Renal cortical epithelial cell (primary cell): ENCODE measurements at places on chromosomes 1 and 21. TPM values are rescaled to one million over a fixed set of nuclear protein-coding genes. Genes with fewer than 3 reads are reported as not detected.
A peak's percentile ranks its signal among the peaks of the same experiment; 100 is the strongest.

GRCh38 chr1:167455786-167456446 lies 62.4 kb downstream of the CD247 start:
- no peak for DNase-seq

PTPN7 gene
- not detected in 2 replicates for total RNA-seq

DNA sequence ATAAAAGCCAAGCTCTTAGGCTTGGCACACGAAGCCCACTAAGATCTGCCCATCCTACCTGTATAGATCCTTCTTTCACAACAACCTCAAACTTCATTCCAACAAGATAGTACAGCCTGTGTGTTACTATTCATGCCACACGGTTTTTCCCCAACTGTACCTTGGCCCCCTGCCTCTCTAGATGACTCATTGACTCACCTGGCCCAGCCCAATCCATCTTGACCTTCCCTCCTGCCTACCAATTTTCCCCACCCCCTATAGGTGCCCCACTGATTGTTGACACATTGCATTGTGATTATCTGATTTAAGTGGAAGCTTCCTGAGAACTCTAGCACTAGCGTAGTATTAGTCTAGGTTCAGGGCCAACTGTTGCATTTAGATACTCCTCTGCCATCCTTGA lies 2.0 kb upstream of the CD101 start:
- no peak for DNase-seq

DNA sequence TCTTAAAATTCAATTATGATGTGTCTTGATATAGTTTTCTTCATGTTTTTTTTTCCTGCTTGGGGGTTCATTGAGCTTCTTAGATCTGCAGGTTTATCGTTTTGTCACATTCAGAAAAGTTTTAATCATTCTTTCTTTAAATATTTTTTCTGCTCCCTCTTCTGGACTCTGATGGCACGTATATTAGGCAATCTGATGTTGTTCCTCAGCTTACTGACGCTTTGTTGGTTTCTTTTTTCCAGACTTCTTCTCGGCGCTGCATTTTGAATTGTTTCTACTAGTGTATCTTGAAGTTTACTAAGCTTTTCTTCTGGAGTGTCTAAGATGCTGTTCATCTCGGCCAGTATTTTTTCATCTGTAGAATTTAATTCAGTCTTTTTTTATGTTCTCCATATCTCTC lies 44.8 kb upstream of the FMOD start:
- no peak for DNase-seq

LHX8 gene
- not detected in 2 replicates for total RNA-seq

LEMD1 gene
- total RNA-seq: 0.70 and 4.0 TPM in 2 replicates

SYDE2 gene
- total RNA-seq: 6.4 and 9.7 TPM in 2 replicates

DNA sequence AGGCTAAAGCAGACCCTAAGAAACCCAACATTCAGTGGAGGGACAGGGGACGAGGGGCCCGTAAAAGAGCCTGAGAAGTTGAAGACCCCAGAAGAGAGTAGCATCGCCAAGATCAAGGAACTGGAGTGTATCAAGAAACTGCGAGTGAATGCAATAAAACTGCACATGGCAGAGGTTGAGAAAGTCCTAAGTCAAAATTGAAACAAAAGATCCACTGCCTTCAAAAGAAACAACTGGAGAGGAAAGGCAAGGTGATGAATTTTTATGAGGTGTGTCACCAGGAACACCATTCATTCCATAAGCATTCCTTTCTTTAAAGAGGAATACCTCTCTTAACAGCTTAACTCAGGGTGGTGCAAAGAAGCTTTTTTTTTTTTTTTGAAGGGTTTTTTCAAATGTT lies 38.3 kb upstream of the ADORA3 start:
- peak; percentile 93 for DNase-seq

TTC13 gene
- total RNA-seq: 11.5 and 12.2 TPM in 2 replicates

DNA sequence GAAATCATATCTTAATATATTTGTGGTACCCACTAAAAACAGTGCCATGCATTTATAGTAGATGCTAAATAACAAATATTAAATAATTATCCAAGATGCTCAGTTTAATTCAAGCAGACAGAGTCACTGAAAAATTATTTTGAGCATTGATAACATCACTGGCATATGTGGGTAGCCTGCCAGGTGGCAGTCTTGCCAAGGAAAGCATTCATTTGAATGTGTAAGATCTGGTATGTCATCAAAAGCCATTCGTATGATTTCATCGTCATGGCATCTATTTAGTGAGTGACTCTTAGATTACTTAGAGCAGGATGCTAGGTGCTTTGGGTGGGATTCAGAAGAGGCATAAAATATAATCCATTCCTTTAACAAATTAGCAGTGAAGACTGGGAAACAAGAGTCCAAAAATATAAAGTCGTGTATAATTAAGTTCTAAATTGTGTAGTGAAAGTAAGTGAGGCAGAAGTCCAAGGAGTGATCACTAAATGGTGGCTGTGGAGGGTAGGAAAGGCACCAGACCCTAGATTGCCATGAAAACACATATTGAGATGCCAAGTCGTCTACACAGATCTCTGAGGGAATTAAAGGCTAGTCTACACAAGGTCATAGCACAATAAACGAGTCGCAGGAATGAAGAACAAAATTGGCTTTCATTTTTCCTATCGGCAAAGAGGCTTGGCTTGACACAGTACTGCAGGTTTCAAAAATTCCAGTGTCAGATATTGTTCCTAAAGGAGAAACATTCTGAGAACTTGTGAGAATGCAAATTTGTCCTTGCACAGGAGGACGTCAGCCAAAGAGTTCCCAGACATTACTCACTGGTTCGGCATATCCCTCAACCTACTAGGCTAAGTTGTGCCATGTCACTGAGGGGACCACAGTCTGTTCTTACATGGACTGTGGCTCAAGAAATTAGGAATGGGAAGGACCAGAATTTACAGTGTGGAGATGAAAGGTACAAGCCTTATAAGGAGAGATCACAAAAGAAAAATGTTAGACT lies 130.8 kb downstream of the LYPLAL1 start:
- DNase-seq: peak; percentile 56

- DNase-seq: no peak
These were observed 4.4 kb downstream of the S100A8 start for GRCh38 chr1:153386500-153386901.

DNA sequence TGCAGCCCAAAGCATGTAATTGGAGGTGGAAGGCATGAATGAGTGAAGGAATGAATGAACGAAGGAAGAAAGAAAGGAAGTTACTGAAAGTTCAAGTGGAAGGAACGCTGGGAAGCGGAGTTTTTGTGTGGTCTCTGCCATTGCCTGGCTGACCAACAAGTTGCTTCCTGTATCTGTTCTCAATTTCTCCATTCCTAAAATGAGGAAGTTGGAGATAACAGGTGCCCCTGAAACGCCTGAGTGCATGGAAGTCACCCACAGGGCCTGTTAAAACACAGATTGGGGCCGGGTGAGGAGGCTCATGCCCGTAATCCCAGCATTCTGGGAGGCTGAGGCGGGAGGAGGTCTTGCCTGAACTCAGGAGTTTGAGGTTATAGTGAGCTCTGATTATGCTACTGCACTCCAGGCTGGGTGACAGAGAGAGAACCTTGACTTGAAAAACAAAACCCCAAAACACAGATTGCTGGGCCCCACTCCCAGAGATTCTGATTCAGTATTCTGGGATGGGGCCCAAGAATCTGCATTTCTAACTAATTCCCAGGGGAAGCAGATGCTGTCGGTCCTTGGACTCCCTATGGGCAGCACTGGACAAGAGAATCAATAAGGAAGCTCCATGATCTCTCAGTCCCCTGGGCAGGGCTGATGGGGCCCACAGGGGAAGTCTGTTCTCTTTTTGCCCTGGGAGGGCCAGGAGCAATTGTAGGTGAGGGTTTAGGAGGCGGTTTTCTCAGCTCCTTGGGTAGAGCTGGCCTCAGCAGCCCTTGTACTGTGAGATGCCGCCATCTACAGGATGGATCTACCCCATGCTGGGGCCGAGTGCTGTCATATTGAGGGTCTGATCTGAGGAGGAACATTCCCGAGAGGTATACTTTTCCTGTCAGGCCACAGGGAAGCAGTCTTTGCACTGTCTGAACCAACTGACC lies 3.3 kb upstream of the CNR2 start:
- DNase-seq: peak; percentile 72

DNA sequence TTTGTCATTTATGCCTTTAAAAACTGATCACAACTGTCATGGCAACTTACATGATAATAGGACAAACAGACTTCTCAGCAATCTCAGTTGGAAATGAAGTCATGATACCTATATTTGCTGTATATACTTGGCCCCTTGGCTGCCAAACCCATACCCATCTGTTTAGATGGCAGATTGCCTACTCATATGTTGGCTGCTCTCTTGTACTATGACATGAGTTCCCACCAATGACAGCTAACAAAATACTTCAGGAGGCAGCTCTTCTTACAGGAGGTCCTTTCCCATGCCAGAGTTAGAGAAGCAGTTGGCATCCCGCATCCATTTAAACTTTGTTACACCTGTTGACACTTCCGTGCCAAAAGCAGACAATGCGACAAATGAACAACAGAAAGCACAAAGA lies 603.1 kb upstream of the ADGRL2 start:
- DNase-seq: no peak

DNA sequence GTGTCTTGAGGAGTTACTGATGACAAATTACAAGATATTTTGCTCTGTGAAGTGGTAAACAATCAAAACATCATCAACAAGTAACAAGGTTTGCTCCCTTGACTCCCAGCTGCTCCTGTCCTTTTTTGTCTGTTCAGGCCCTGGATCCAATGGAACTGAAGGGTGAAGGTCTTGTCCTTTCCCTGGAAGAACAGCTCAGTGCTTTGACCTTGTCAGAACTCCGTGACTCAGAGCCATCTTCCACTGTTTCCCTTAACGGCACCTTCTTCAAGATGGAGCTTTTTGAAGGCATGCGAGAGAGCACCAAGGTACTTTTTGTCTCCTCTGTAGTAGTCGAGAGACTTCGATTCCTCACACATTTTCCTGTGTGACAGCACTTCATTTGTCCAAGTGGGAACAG lies 29.0 kb downstream of the TRIM45 start:
- DNase-seq: no peak

MASP2 gene
- total RNA-seq: 0.35 TPM in 1 of 2 replicates, not detected in the other

DNA sequence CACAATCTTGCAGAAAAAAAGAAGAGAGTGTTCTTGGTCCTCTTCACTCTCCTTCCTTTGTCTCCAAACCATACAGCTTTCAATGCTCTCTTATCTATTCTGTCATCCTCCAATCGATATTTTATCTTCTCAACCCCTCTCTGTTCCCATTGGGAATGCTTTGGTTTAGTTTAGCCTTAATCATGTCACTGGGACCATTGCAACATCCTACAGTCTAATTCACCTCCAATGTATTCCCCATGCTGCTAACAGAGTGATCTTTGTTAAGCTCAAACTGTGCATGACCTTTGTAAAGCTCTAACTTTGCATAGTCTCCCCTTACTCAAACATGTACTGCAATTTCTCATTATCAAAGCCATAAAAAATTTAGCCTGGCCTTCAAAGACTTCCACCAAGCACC lies 2.9 kb downstream of the MPL start:
- DNase-seq: no peak

GRCh38 chr1:59225594-59226316 lies 71.1 kb upstream of the FGGY start:
- no peak for DNase-seq

DNA sequence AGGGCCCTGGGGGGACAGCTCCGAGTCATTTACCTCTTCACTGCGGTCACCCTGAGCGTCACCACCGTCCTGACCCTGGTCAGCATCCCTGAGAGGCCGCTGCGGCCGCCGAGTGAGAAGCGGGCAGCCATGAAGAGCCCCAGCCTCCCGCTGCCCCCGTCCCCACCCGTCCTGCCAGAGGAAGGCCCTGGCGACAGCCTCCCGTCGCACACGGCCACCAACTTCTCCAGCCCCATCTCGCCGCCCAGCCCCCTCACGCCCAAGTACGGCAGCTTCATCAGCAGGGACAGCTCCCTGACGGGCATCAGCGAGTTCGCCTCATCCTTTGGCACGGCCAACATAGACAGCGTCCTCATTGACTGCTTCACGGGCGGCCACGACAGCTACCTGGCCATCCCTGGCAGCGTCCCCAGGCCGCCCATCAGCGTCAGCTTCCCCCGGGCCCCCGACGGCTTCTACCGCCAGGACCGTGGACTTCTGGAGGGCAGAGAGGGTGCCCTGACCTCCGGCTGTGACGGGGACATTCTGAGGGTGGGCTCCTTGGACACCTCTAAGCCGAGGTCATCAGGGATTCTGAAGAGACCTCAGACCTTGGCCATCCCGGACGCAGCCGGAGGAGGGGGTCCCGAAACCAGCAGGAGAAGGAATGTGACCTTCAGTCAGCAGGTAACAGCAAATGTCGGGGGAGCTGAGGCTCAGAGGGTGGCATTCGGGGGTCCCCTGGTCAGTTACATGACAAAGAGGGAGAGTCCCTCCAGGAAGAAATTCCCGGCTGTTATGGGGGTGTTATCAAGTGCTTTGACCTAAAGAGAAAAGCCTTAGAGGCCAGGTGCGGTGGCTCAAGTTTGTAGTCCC lies 12.6 kb downstream of the SLC45A1 start:
- no peak for DNase-seq

GRCh38 chr1:62735491-62736171 lies 47.4 kb upstream of the DOCK7 start:
- peak; percentile 64 for DNase-seq

- peak; percentile 92 for DNase-seq
These were observed 84.1 kb upstream of the ZNF326 start for GRCh38 chr1:89910780-89911179.

PMVK gene
- 4.0 and 8.8 TPM in 2 replicates for total RNA-seq

- DNase-seq: no peak
These were observed 35.7 kb downstream of the PTGFR start for GRCh38 chr1:78526496-78526895.
